T-helper 1 cell (primary cell): ENCODE measurements at places on chromosomes 4 and X.

GRCh38 chr4:184853436-184853835 lies 27.7 kb upstream of the ACSL1 start:
- no peak for DNase-seq

GRCh38 chrX:39725928-39726619 lies 371.7 kb downstream of the BCOR start:
- no peak for DNase-seq

- no peak for DNase-seq
Observed at GRCh38 chr4:183934761-183935160, 29.7 kb downstream of the STOX2 start.

DNA sequence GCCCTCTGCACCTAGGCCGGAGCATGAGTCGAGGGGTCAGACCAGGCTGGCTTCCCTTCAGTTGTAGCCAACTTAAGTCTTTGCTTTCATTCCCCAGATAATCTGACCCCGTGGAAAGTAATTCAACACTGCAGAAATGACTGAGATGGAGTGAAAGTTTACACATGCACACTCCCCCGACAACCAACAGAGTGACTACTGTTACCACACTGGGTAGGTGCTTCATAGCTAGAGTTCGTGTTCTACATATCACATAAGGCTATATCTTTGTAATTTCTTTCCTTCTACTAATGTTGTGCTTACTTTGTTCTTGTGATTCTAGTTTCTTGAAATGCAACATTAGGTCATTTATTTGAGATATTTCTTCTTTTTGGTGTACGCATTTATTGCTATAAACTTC lies 7.2 kb upstream of the CTAG2 start:
- DNase-seq, result no peak

GRCh38 chrX:1416965-1417760 lies 25.2 kb upstream of the SLC25A6 start:
- DNase-seq, result no peak

- no peak for DNase-seq
Observed at GRCh38 chrX:154371789-154372300, 2.6 kb downstream of the FLNA start.

DNA sequence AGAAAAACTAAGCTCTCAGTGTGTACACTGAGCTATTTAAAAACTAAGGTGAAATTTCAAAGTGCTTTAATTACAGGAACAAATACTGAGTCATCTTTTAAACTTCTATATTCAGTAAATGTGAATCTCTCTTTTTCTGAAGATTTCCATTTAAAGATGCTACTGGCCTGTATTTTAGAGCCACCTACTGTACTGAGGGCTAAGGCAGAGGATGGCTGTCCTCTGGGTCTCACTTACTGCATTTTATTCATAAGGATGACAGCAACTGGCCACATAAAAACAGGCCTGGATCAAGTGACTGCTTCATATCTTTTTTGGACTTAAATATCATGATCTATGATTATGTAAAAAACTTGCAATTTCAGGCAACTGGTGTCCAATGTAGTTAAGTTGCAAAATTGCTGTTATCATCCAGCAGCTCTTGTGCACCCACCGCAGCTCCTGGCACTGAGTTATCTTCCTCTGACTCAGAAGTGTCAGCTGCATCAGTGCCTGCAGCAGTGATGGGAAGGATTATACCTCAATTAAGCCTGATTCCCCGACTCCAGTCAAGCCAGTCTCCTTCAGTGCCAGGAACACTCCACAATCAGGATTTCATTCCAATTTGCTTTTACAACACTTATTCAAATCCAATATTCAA lies 1073.7 kb downstream of the PDHA2 start:
- DNase-seq, result no peak

- DNase-seq, result no peak
Observed at GRCh38 chr4:8846826-8847225, 24.8 kb downstream of the HMX1 start.

DNA sequence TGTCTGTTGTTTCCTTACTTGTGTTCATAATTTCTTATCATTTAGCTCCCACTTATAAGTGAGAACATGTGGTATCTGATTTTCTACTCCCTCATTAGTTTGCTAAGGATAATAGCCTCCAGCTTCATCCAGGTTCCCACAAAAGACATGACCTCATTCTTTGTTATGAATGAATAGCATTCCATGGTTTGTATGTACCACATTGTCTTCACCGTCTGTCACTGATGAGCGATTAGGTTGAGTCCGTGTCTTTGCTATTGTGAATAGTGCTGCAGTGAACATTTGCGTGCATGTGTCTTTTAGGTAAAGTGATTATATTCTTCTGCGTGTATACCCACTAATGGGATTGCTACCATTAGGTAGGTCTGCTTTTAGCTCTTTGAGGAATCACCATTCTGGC lies 624.3 kb upstream of the EPHA5 start:
- DNase-seq, result no peak

DNA sequence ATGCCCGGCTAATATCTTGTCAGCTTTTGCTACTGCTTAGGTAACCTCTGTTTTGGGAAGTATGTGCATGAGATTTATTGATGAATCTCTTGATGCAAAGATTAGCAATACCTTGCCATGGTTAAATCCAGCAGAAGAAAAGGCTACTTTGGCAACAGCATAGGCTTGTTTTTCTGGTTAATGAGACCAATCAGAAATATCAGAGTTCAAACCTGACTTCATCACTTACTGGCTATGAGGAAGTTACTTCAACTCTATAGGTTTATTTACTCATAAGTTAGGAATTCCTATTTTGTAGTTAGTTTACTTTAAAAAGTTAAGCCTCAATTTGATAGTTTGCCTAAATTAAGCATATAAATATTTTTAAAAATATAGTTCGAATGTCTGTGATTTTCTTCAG lies 93.1 kb downstream of the PDLIM5 start:
- no peak for DNase-seq

- no peak for DNase-seq
Observed at GRCh38 chrX:24301060-24301459, 12.8 kb downstream of the SUPT20HL2 start.

GRCh38 chrX:137118536-137118935 lies 84.7 kb upstream of the GPR101 start:
- no peak for DNase-seq

GRCh38 chrX:10033375-10034007 lies 66.3 kb downstream of the CLDN34 start:
- no peak for DNase-seq

GRCh38 chrX:11446336-11446735 lies 153.1 kb downstream of the AMELX start:
- no peak for DNase-seq

DNA sequence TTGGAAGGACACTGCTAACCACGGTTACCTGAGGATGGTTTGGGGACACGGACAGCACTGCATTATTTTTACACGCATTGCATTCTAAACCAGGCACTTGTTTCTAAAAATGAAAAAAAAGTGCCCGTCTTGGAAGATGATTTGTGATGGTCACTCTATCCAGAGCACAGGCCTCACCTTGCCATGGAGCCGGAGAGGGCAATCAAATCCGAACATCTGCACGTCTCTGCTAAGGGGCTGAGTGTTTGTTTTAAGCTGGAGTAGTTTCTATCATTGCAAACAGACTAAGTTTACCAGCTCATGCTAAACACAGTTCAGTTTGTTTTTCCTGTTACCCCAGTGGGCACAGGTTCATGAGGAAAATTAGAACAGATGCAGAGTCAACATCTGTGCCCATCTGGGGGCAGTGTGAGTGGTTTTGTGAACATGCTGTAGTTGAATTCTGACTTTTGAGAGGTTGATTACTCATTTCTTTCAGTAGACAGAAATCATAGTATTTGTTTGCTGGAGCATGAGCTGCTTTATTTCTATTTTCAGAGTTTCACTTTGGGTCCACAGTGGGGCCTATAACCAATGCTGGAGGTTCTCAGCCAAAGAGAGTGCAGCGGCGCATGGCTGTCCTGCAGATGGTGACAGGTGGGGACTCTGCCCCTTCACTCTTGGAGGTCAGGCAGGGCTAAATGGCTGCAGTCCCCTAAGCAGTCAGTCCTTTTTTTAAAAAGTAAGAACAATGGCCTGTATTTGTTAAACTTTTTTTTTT lies 65.4 kb upstream of the ENPP6 start:
- DNase-seq, result peak; percentile 82

DNA sequence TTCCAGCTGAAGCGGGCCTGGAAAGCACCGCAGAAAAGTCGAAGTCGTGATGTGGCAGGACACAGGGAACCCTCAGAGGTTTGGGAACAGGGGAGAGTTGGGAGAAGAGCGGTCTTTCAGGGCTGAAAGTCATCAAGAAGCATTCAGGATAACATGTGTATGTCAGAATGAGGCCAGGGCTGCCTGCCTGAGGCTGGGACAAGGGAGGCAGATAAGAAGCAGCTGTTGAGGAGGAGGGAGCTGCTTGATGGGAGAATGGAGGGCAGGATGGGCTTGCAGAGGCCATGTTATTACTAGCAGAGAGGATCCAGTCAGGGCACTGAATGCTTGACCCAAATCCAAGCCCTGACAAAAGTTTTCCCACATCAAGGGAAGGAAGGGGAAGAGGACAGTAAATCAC lies 132.0 kb downstream of the ATG4A start:
- DNase-seq, result no peak

DNA sequence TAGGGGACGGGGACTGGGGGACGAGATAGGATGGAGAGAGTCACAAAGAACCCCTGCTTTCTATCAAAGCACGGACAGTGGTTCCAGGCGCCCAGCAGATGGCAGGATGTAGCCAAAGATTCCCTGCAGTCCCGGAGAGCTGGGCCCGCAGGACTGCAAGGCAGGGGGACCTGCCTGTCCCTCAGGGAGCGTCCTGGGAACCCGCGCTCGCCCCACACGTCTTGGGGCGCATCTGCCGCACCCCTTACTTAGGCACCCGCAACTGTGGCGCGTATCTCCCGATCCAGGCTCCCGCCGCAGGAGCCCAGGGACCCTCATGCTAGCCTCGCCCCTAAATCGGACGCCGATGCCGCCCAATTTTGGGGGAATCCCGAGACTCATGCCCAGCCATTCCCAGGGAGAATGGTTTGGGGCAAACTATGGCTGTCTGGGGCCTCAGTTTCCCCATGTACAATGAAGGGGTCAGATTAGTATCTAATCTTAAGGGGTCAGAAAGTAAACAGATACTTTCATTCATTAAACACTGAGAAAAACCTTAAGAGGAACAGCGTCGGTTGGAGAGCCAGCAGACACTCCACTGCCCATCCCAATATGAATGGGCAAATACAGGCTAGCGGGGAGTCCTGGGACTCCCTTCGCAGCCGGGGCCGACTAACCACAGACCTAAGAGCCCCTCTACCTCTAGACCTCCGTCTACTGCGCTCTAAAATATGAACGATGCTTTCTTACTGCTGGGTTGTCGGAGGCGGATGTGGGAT lies 581 bp upstream of the STK32B start:
- no peak for DNase-seq

DNA sequence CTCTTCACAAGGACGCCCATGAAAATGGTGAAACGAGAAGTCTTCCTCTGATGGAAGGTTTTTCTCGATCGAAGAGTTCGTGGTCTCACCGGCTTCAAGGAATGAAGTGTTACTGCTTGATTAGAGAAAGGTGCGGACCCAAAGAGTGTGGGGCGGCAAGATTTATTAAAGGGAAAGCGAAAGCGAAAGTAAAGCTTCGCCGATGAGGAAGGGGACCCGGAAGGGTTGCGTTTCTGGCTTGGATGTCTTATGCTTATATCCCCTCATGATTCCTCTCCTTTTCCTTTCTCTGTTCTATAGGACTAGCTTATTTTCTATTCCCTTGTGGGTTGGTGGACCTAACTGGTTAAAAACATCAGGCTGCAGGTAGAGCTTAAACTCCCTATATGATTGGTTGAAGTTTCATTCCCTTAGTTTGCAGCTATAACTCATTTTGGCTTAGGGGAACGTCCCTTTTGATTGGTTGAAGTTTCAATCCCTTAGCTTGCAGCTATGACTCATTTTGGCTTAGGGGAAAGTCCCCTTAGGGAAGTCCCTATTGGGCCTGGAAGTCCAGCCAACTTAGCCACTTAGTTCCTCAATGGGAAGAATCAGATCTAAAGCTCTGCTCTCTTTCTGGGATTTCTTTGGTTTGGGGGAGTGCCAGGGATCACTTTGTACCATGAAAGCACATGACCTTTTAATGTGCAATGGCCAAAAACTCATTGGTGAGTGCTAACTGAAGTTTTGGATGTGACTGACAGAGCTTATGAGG lies 1025.0 kb upstream of the PCDH10 start:
- no peak for DNase-seq

DNA sequence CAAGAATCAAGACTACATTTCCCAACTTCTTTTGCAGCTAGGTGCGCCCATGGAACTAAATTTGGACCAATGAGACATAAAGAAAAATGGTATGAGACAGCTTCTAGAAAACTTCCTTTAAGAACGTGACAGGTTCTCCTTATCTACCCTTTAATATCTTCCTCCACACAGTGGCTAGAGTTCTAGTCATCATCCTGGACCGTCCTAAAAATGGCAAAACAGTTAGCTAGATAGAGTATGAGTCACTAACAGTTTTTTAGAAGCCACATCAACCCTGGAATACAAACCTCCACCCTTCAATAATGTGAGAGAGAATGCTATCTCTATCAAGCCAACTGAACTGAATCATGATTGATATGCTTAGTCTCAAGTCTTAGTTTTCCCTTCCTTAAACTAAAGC lies 267.9 kb upstream of the SLC7A11 start:
- no peak for DNase-seq

DNA sequence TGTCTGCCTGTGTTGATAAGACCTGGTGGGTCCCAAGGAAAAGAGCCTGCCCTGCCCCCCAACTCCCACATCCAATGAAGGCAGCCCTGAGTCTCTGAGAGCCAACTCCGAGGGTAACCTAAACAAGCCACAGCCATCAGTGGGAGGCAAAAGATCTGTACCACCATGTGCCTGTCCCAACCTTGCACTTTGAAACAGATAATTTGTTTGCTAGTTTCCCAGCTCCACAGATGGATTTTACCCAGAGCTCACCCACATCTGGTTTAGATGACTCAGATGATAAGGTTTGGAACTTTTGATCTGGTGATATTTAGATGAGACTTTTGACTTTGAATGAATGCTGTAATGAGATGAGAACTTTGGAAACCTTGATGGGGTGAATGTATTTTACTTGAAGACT lies 246.0 kb upstream of the PSAPL1 start:
- no peak for DNase-seq

GRCh38 chr4:163180090-163180489 lies 13.4 kb upstream of the NAF1 start:
- DNase-seq, result no peak

DNA sequence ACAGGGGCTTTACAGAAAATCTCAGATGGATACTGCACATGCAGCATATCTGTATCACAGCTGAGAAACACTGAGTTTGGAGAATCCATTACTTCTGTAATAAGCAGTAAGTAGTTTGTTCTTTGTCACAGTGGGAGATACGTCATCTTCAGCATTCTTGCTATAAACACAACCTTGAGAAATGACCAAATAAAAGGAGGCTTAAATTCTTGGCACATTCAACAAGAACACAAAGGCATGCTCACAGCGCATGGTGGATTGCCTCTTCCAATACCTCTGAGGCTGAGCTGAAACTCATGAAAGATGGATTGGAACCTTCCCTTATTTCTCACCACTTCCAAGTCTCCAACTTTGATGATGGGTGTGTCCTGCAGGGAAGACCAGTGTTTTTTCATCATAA lies 54.5 kb downstream of the ANXA5 start:
- DNase-seq, result no peak

GRCh38 chr4:38071801-38072431 lies 111.7 kb downstream of the PTTG2 start:
- DNase-seq, result no peak

- DNase-seq, result no peak
Observed at GRCh38 chr4:13849778-13850177, 222.3 kb upstream of the BOD1L1 start.
